ENCODE measurements at places on chromosomes 6 and 20.

DNA sequence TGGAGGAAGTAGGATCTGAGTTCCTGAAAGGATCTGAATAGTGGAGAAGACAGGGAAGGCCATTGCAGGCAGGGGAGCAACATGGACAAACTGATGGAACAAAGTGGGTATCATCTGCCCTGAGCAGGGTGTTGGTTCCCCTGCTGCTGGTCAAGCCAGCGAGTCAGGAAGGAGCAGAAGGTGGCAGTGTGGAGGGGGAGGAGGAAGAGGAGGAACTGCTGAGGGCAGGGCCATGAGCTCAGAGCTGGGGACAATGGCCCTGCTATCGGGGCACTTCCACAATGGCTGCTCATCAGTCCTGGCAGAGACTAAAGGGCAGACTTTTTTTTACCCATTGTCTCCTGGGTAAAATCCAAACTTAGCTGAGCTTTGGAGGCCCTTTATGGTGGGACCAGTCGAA is 13.6 kb downstream of the CNBD2 start:
- DNase-seq = no peak

- no peak for DNase-seq
These were observed 116.9 kb upstream of the DTNBP1 start for GRCh38 chr6:15779726-15780125.

DNA sequence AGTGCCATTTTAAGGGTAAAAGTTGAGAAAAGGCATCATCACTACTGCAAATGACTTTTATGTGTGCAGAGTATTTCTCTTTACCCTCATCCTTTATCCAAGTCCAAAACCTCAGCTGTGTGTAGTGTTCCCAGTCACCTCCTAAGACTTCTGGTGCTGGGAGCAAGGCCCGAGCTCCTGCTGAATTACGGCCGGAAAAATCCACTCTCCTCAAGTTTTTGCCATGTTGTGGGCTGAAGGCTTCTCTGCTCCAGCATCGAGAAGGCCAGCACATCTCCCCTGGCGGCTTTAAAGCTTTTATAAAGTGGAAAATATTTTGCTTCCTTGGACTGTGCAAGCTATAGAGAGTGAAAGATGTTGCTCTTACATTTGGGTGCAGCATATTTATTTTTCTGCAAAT is 153.2 kb upstream of the THBS2 start:
- no peak for DNase-seq

GRCh38 chr20:54103762-54104600 is 33.6 kb upstream of the BCAS1 start:
- DNase-seq = no peak

DNA sequence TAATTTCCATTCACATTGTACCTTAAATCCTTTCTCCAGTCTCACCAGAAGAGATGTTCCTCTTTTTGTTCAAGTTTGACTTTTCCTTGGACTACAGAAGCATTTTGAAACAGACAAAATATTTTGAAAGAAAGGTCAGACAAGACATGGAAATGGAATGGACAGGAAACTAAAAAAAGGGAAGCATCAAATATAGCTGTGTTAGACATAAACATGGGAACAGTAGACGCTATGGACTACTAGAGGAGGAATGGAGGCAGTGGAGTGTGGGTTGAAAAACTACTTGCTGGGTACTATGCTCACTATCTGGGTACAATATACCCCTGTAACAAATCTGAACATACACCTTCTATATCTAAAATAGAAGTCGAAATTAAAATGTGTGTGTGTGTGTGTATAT is 4.1 kb upstream of the FAM135A start:
- no peak for DNase-seq

DNA sequence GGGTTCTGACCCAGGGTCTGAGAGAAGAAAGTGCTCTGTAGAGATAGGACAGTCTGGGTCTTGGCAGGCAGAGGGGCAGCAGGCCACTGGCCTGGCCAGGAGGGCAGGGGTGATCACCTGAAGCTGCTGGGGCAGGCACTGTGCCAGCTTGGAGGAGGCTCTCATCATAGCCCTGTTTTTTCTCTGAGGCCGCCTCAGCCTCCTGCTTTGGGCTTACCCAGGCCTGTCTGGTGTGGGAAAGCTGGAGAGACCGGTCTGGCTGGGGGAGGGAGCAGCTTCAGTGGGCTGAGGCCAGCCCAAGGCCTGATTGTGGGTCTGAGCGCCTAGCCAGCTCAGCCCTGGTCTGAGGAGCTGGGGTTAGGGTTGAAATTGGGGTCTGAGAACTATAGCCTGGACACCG is 3.9 kb downstream of the LPIN3 start:
- DNase-seq = no peak

- DNase-seq = no peak
These were observed 10.7 kb downstream of the HLA-A start for GRCh38 chr6:29953001-29953441.

GRCh38 chr20:38680500-38681306 is 43.6 kb upstream of the SLC32A1 start:
- DNase-seq = no peak

GRCh38 chr6:151537556-151537955 is 43.7 kb downstream of the CCDC170 start:
- no peak for DNase-seq

DNA sequence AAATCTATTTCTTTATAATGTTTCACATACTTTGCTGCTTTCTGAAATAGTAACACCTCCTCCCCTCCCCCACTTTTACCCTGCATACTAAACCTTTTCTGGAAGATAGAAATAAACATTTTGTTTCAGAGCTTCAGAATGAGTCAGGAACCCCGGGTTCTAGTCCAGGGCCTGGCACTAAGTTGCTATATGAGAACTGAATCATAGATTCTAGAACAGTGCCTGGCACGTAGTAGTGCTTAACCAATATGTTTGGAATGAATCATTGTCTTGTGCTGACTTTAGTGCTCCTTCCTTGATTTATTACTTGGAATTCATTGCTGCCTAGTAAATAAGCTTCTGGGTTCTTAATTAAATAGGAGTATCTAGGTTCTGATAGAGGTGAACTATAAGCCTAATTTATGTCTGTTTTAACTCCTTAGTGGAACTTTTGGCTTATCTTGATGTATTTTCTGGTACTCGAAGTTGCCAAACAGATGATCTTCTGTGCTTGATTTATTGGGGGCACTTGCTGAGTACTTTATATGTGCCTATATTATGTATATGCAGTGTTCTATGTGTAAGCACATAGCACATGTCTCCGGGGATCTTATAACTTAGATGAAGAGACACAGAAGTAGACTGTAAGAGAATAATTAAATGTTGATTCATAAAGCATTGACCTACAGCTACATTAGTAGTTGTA is 18.6 kb downstream of the TAB2 start:
- DNase-seq = no peak

DNA sequence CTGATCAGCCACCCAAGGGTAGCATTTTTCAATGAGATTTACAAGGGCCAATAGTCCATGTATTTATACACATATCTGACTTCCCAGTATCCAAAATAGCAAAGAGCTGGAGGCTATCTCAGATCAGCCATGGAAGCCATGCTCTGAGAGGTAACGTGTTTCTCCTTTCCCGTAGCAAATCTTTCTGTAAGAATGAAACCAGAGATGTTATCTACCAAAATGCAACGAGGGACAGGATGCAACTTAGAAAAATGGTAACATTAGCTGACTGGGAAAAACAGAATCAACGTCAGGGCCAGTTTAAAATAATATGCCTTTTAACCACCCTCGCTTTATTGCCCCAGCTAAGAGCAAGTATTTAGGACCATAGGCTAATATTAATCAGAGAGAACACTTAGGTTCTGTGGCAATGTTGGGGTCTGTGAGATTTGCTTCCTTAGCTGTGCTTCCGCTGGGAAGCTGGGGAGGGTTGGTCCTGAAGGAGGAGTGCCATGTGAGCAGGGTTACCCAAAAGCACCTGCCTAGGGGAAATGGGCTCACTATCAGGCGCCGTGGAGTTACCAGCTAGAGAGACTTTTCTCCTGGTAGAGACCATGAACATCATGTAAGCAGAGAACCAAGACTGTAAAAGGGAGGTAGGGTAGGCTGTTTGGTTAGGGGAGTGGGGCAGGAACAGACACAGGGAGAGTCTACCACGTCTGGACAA is 1.2 kb downstream of the ZNF831 start:
- DNase-seq = no peak

GRCh38 chr6:3627956-3628835 is 123.3 kb downstream of the PXDC1 start:
- DNase-seq = no peak

DNA sequence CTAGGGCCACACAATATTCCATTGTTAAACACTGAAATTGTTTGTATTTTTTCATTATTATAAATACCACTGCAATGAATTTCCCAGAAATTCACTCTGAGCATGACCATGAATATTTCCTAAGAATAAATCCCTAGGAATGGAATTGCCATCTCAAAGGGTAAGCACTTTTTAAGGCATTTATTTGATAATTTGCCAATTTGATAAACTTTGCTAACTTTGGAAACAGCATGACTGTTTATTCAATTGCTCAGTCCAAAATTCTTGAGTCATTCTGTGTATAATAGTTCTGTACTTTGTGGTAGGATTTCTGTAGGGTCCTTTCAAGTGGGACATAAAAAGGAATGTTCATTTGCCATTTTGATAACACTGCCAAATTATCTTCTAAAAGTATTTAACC is 44.2 kb upstream of the TOX2 start:
- no peak for DNase-seq

DNA sequence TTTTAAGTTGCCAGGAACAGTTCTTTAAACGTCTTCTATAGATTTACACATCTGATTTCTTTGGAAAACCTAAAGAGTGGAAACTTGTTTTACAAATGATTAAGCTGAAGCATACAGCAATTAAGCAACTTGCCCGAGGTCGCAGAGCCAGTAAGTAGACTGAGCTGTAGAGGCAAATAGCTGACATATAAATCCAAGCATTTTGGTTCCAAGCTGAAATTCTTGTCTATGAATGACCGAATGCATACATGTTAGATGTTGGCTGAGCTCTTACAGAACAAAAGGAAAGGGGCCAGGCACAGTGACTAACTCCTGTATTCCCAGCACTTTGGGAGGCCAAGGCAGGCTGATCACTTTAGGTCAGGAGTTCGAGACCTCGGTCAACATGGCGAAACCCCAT is 101.8 kb upstream of the SGK1 start:
- DNase-seq = no peak

DNA sequence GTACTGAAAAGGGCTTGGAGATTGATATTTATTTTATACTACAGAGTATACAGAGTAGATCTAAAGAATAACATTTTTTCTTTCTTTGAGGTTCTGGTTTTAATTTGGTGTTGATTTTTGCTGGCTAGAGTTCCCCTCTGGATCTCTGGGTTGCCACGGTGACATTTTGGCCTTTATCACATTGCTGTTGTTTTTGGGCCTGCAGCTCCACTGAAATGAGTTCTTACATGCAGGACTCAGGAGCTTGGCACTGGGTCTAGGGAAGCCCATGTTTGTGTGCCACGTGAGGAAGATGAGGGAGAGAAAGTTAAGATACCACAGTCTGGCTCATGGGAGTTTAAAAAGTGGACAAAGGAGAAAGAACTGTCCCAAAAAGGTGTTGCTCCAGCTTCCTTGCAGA is 7.4 kb upstream of the TFAP2C start:
- DNase-seq = no peak

DNA sequence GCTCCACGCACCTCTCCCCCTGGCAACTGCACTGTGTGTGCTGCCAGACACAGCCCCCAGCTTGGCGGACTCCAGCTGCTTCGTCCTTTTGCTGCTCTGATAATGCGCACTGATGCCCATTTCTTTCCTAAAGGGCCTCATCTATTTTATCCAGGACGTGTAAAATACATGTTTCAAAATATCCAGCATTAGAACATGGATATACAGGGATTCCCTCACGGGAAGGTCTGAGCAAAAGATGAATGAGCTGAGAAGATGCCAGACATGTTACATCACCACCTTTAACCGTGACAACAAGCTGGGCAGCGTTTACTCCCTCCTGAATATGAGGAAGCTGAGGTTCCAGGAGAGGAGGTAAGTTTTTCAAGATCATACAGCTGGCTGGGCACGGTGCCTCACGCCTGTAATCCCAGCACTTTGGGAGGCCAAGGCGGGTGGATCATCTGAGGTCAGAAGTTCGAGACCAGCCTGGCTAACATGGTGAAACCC is 32.8 kb downstream of the TNXB start:
- no peak for DNase-seq

GRCh38 chr20:31474097-31474436 is 860 bp downstream of the DEFB124 start:
- DNase-seq = no peak

DNA sequence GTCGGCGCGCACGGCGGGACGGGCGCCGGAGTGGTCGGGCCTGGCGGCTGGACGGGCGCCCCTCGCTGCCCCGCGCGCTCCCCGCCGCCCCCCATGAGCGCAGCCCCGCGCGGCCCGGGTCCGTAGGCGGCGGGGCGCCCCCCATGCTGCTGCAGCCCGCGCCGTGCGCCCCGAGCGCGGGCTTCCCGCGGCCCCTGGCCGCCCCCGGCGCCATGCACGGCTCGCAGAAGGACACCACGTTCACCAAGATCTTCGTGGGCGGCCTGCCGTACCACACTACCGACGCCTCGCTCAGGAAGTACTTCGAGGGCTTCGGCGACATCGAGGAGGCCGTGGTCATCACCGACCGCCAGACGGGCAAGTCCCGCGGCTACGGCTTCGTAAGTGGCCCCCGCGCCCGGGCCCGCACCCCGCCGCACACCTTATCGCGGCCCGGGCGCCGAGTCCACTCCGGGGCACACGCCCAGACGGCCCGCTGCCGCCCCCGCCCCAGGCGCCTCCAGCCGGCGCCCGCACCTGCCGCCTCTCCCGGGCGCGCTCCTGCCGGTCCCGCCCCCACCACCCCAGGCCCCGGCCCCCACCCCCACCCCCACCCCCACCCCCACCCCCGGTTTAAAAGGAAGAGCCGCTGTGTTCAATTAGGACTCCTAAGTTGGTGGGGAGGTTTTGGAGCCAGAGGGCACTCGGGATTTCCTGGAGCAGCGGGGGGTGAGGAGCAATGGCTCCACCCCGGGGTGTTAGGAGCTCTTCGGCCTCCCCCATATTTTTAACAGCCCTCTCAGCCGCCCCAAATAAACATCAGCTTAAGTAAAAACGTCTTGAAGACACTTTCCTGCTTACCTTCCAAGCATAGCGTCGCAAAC is 474 bp downstream of the RBM38 start:
- no peak for DNase-seq

GRCh38 chr6:52546678-52547077 is 30.2 kb downstream of the TRAM2 start:
- DNase-seq = no peak

GRCh38 chr6:87146363-87146762 is 9.0 kb upstream of the ZNF292 start:
- DNase-seq = no peak

GRCh38 chr6:97198046-97198565 is 84.9 kb downstream of the MMS22L start:
- DNase-seq = no peak

Measured in GM18507 (cell line).